ENCODE measurements at places on chromosomes 11 and 22.

GRCh38 chr11:60498399-60498798, 5.8 kb downstream of the MS4A12 start:
- DNase-seq, result no peak

GRCh38 chr11:68312780-68313573, 586 bp downstream of the LRP5 start:
- DNase-seq, result peak; percentile 12

GRCh38 chr11:1639666-1640065, 10.1 kb downstream of the KRTAP5-5 start:
- no peak for DNase-seq

- no peak for DNase-seq
These were observed 335.6 kb upstream of the LRRC4C start for GRCh38 chr11:41795004-41795403.

- peak; percentile 32 for DNase-seq
These were observed 4.7 kb upstream of the NEAT1 start for GRCh38 chr11:65417702-65418430.

DNA sequence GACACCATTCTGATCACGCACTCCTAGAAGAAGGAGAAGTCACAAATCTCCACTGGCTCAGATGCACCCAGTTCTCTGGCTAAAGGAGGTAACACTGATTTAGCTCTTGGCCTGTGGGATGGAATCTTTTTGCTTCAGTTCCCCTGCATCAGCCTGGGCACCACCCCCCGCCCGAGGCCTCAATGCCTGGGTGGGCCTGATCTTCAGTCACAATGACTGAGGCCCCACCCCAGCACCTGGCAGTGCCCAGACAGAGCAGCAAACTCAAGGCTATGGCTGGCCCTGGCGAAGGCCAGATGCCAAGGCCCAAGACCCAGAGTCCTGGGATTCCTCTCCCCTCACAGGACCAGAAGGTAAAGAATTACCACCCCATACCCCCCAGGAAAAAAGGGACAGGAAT, 5.0 kb downstream of the CYB561A3 start:
- no peak for DNase-seq

DNA sequence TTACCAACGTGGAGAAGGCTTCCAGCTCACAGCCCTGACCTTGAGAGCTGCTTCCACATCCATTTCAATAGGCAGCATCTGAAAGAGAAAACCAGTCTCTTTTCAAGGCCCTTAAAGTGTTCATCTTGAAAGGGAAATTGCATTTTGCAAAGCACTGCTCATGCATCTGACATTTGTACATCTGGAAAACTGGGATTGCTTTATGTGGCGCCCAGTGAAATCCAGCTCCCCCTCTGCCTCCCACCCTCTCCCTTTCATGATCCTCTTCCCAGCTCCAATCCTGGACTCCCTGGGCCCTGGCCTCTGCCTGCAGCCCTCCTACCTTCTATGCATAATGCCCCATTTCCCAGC, 17.4 kb downstream of the TP53AIP1 start:
- no peak for DNase-seq

All from CD4-positive, alpha-beta memory T cell (primary cell).